ENCODE measurements at places on chromosomes 13 and 19.

DNA sequence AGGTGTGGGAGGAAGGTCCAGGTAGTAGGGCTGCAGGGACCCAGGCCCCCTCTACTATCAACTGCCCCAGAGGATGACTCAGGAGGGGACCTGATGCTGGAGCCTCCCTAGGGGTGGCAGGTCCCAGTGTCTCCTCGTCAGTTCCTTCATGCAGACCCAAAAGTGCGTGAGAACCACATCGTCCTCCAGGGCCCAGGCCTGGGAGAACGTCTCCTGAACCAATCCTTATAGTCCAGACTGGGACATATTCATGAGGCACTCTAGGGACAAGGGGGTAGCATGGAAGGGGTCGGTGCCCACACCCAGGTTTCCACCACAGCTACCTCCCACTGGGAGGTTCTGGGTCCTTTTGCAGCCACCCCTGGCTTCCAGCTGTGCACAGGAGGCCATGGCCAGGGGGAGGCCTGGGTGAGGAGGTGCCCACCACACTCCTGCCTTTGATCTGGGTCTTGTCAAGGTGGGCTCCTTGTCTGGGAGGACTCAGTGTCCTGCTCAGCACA is 38.0 kb upstream of the TPM4 start:
- DNase-seq: no peak

DNA sequence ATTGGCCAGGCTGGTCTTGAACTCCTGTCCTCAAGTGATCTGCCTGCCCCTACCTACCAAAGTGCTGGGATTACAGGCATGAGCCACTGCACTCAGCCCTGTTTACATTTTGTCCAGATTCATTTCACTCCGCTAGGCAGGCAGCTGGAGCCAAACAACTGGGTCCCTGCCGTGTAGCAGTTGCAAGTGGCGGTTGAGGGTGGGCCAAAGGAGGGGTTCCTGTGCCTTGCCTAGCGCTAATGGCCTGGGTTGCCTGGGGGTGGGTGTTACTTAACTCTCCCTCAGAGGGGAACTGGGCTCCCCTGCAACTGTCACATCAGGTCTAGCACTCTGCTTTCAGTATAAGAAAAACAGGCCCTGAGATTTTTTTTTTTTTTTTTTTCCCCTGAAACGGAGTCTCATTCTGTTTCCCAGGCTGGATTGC is 7.4 kb downstream of the ACP5 start:
- DNase-seq: no peak

DNA sequence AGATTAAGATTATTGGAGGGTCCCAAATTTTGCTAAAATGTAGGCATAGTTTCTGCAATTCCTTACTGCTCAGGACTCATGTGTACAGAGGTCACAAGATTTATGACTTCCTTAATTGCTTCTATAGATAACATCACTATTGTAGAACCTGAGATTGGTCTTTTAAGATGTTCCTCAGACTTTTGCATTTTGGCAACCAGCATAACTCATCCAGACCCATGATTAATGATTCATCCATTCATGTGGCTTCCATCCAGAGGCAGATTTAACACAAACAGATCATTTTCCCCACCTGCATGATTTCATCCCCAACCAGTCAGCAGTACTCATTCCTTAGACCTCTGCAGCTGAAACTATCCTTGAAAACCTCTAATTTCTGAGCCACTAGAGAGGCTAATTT is 34.5 kb upstream of the CEACAM8 start:
- no peak for DNase-seq

DNA sequence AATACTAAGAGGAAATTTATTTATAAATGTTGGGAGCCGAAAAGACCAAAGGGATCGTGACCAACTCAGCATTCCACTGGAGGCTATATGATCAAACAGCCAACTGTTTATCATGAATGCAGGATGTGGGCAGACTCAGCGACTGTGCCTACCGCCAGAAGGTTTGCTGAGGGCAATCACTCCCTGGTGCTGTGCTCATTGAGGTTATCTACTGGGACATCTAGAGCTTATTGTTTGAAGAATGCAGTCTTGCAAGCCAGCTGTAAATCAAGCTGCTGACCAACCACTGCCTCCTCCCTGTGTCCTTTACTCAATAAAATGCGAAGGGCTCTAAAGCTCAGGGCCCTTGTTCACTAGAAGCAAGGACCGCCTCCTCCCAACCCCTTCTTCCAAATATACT is 8.5 kb upstream of the XPO4 start:
- DNase-seq: no peak

- DNase-seq: no peak
Measured at GRCh38 chr19:40272261-40272660, 12.9 kb downstream of the AKT2 start.

DNA sequence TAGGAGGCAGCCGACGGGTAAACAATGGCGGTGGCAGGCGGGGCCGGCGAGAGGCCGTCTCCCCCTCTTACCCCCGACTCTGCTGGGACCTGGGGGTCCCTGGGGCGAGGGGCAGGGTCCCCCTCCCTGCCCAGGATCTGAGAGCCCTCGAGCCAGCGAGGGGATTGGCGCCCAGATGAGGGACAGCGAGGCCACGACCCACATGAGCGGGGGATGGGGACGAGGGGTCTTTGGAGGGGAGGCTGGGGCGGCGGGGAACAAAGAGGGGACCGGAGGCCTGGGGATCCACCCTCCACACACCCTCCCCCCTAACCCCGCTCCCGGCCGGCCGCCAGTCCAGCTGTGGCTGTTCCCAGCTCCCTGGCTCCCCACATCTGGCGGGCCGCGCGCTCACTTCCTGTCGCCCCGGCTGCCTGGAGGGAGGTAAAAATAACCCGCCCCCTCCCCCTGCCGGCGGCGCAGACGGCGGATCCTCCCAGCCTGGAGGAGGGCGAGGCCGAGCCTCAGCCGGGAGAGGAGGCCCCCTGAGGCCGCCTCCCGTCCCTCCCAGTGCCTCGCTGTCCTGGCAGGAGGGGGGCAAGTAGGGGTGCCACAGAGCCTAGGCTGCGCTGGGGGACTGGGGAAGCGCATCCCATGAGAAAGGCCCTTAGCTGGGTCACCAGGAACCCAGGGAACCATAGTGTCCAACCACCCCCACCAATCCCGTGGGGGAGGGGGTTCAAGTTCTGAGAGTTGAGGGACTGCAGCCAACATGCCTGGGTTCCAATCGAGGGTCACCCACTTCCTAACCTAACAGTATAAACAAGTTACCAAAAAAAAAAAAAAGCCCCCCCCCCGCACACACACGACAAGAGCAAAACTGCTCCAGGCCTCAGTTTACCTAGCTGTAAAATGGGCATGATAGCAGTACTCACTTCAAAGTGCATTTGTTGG is 29.3 kb upstream of the NANOS3 start:
- DNase-seq: no peak

- no peak for DNase-seq
Measured at GRCh38 chr13:112062571-112063570, 4.1 kb upstream of the SOX1 start.

DNA sequence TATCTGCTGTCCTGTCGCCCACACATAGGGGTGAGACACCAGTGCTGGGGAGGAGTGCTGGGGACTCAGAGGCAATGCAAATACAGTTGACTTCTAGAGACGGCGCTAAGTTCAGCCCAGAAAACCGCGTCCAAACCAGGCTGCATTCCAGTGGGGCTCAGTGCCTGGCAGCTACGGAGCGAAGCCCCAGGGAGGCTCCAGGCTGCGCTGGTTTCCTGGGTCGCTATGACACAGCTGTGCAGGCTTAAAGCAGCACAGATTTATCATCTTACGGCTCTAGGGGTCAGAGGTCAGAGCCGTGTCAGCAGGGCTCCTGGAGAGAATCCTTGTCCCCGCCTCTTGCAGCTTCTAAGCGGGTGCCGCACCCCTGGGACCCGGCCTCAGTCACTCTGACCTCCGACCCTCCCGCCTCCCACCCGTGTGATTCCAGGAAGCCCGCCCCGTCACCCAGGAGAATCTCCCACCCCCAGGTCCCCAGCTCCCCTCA is 61.6 kb downstream of the ANKRD10 start:
- DNase-seq: no peak

DNA sequence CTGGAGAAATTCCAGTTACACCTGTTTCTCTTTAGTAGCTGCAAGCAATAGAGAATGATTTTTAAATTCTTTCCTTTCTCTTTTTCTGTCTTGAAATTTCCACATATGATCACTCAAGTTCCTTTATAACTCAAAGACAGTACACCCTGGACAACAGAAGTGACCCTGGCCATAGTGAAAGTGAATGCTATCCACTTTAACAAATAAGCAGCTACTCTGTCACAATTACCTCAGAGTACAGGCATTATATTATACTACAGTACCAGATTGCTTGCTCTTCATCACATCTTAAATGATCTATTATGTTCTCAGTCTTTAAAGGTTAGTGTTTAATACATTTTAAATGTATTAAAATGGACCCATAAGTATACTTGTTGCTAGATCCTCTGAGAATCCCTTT is 136.2 kb downstream of the KLF12 start:
- DNase-seq: no peak

GRCh38 chr19:49985871-49986270 is 24.9 kb upstream of the SIGLEC11 start:
- DNase-seq: no peak

DNA sequence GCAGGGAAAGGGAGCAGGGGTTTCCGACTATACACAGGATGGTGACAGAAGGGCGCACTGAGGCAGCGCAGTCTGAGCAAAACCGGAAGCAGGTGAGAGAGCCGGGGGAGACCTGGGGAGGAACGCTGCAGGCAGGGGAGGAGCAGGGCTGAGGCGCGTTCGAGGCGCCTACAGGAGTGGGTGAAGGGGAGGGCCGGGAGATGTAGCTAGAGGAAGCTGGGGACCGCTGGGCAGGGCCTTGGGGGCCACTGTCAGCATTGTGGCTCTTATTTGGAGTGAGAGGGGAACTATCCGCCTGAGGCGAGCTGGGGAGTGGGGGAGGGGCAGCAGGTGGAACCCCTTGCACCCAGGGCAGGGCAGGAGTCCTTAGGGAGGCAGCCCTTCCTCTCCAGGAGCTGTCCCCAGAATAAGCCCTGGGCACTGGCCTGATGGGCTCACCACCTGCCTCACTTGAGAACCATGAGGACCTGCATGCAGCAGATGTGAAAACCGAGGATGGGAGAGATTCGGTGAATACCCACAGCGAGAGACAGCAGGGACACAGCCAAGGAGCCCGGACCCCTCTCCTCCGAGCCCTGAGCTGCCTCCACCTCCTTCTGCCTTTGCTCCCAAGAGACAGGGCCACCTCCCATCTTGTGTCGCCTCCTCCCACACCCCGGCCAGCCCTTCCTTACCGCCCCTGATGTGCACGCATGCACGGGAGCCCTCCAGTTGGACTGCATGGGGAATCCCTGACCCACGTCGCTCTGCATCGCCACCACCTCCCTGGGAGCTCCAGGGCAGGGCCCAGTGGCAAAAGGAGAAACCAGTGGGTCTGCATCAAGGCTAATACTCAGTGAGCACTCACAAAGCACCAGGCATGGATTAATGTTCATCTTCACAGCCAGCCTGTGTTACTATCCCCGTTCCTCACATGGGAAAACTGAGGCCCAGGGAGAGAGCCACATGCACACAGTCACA is 10.3 kb downstream of the AKT2 start:
- DNase-seq: no peak

GRCh38 chr13:109744512-109745051 is 41.8 kb downstream of the IRS2 start:
- no peak for DNase-seq

DNA sequence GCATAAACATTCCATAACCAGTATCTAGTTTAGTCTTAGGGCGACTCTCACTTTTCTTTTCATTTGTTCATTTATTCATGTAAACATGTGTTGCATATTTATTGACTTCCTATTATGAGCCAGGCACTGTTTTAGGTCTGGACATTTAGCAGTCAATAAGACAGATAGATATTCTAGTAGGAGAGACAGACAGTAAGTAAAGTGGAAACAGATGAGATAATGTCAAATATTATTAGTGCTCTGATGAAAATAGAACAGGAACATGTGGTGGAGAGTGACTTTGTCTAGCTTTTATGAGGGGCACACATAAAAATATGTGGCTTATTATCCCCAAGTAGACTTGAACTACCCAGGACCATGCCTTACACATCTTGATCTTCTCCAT is 193.0 kb downstream of the NDFIP2 start:
- no peak for DNase-seq

DNA sequence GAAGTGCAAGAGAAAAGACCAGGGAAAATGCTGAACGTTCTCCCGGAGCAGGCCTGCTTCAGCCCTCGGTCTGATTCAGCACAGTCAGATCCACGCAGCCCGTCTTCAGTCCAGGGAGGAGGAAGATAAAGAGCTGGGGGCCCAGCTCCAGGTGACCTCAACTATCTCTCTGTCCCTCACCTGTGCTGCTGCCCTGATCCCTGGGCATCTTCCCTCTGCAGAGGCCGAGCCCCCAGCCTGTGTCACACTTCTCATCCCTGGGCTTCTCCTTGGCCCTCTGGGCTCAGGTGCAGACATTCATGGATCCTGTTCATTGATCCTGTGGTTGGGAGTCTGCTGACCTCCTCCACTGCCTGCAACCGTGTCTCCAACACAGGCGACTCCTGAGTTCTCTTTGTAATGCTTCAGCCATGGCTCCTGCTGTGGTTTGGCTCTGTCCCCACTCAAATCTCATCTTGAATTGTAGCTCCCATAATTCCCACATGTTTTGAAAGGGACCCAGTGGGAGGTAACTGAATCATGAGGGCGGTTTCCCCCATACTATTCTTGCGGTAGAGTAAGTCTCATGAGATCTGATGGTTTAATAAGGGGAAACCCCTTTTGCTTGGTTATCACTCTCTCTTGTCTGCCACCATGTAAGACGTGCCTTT is 27.9 kb downstream of the COL4A2 start:
- DNase-seq: no peak

GRCh38 chr19:1066748-1067340 is at the start of gene ARHGAP45:
ARHGAP45 (plus strand) TSS chr19:1067167; CDS start chr19:1067406, 239 bp downstream.
- DNase-seq: no peak

DNA sequence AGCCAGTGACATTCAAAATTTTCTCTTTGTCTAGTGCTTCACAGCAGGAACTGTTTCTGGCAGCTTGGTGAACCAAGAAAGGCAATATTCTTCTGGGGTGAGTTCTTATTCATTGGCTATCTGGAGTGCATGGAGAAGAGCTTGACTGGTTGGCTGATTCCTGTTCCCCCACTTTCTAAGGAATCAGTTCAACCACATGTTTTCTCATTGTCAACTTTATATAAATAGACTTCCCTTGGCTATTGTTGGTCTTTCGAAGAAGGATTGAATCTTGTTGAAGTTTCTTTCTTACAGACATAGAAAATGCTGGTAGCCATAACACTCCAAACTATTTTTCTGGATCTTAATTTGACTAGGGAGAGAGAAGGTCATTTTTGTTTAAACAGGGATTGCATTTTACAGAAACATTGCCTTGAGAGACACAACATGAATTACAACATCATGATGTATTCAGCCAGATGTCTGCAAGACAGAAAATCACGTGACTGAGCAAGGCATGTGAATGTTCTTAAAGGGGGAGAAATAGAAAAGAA is 85.2 kb downstream of the EDNRB start:
- no peak for DNase-seq

GRCh38 chr19:41218615-41219507 is at the start of gene AXL:
AXL (plus strand) TSS chr19:41219223; CDS start chr19:41219393, 170 bp downstream.
- DNase-seq: peak; percentile 74

Data from BJ (cell line).